ENCODE measurements at places on chromosomes 3 and 15. TPM values are rescaled to one million over a fixed set of nuclear protein-coding genes. Genes with fewer than 3 reads are reported as not detected.

ARL14 gene
- total RNA-seq: not detected

GRCh38 chr3:58027704-58028317, 19.6 kb downstream of the FLNB start:
- no peak for DNase-seq

DNA sequence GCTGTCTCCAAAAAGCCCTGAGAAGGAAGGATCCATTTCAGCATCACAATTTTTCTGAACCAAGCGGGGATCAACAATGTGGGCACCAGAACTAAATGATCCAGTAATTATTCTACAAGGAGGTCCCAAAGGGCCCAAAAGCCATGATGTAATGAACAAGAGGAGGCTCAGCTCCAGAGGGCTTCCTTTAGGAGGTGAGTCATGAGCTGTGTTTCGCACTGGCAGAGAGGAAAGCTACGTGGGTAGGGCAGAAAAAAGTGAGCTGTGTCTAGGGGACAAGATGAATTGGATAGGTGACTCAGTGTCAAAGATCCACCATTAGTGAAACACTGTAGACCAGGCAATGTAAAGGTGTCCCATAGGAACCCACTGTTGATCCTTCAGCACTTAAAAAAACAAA, 113.4 kb downstream of the RORA start:
- no peak for DNase-seq

CALML4 gene
- 8.3 TPM for total RNA-seq

DNA sequence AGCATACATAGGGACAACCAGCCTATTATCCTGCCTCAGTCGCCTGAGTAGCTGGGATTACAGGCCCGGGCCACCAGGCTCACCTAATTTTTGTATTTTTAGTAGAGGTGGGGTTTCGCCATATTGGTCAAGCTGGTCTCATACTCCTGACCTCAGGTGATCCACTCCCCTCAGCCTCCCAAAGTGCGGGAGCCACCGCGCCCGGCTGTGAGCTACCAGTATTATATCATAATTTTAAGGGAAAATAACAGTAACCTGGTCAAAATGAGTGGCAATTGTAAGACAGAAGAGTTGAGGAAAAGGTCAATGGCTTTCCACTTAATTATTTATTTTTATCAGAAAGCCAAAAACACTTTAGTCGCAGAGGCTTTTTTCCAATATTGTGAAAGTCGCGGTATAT, 652.6 kb upstream of the BCHE start:
- DNase-seq: no peak

CLRN1 gene
- total RNA-seq: not detected

GOLGA8S gene
- total RNA-seq: 1.4 TPM

DNA sequence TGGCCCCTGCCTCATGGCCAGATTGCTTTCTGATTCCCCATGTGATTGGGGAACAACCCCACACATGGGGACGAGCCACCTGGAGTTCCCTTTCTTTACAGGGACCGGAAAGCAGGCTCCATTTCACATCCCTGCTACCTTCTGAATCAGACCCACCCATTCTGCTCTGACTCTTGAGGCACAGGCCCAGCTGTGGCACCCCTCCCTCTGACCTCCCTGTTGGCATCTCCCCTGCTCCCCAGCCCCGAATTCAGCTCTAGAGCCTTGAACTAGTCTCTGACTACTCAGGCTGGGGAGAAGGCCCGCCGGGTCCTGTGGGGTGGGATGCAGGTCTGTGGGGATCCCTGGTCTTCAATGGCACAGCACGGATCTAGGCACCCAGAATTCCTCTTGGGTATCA, 12.1 kb downstream of the FAM3D start:
- no peak for DNase-seq

DNA sequence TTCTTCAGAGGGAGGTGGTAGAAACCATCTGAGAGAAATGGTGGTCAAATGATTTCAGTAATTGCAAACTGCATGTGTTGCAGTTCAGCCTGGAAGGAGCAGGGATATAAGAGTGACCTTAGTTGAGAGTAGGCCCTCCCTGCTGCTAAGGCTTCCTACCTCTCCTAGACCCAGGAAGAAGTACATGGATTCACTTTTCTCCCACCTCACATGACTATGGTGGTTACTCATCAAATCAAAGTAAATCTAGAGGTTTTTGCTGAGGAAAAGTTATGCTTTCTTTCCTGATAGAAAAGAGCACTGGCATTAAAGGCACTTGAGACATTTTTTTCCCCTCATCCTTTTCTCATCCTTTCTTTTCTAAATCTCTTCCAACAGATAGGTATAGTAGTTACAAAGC, 43.2 kb upstream of the LEKR1 start:
- DNase-seq: no peak

GRCh38 chr3:37229740-37230139, 55.4 kb upstream of the LRRFIP2 start:
- DNase-seq: no peak

DNA sequence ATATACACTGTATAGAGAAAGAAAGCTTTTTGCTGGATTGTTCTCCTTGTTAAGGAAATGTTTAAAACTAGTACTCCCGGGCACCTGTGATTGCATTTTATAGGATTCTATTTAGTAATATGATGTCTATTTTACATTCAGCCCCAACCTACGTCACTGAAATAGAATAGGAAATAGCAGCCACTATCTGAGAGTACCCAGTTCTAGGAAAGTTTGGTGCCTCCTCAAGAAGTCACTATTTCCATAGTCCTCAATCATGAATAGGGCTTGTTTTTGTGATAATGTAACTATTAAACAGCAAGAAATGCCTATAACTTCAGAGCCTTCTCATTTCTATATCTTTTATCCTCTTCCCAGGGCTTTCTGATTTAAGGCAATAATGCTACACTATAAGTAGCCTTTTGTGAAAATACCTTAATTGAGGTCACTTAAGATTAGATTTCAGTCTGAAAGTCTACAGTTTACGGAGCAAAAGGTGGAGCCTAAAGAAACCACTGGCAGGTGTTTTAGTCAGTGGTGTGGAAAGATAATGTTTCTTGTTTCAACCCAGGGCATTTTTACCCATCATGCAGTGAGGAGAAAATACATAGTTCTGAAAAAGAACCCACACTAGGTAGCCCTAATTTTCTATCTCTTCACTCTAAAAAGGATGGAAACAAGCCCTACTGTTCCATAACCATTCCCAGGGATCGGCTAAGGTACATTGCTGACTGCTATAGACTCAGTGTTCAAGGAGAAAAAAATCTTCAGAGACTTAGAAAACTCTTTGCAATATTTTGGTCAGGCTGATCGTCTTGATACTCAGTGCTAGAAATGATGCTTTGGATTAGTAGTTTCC, 38.7 kb downstream of the TIGIT start:
- no peak for DNase-seq

DNA sequence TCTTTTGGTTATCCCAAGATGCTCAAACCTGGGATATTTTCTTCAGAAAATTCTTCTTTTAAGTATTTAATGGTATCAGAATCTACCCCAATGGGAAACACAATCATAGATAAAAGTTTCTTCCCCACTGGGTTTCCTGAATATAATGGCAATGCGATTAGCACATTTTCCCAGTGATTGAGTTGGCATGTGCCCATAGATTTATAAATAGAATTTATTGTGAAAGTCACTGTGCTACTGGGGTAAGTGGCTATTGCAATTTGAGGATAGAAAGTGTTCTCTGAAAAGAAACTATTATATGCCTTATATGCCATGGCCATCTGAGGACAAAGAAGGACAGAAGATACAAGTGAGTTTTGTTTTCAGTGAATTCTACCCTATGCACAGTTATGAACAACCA, 99.0 kb upstream of the RBMS3 start:
- no peak for DNase-seq

DNA sequence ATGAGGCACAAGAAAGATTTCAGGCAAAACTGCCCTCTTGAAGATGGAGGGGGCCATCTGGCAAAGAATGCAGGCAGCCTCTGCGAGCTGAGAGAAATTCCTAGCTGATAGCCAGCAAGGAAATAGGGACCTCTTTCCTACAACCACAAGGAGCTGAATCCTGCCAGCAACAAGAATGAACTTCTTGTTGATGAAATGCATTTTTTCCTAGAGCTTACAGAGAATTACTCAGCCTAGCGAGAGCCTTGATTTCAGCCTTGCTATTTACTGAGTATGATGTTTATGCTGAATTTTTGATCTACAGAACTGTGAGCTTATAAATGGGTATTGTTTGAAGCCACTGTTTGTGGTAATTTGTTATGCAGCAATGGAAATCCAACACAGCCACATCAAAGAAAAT, 148.5 kb upstream of the NAALADL2 start:
- DNase-seq: no peak

DNA sequence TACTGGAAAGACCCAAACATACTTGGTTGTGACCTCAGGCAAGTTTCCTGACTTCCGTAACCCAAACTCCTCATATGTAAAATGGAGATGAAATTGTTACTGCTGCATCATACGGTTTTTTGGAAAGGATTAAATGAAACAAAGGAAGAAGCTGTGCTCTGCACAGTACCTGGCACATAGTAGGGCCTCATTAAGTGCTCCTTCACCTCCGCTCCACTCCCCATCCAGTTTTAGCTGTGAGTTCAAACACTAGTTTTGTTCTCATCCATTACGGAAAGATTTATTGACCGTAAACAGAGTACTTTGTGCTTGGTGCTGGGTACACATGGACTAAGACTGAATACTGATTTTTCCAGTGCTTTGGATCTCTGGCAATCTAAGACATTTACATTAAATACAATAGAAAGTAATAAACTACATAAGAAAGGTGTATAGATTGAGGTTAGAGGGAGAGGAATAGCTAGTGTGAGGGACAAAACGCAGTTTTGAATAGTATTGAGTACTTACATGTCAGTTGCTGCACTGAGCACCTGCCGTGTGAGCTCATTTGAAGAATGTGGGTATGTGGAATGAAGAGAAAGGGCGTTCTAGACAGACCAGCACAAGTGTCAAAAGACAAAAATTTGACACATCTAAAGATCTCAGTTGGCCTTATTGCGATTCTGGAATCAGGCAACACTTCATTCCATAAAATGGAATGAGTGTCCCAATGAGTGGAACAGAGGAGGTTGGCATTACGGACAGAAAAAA, 594 bp upstream of the ICE2 start:
- no peak for DNase-seq

DNA sequence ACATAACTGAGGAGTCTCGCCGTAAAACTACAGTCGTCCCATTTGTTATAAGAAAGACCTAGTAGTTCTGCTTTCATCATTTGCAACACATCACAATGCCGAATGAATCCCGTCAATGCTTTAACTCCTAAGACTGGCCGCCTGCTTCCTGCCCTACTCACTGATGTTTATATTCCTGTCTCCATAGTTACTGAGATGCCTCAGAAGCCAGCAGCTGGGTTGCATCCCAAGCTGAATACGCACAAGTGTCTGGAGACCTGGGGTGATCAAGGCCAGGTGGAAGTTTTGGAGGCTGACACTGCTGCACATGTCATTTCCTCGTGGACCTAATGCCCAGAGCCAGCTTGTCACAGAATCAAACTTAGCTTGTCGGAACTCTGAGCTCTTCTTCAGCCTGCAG, 95.2 kb upstream of the UBE2E1 start:
- no peak for DNase-seq

DNA sequence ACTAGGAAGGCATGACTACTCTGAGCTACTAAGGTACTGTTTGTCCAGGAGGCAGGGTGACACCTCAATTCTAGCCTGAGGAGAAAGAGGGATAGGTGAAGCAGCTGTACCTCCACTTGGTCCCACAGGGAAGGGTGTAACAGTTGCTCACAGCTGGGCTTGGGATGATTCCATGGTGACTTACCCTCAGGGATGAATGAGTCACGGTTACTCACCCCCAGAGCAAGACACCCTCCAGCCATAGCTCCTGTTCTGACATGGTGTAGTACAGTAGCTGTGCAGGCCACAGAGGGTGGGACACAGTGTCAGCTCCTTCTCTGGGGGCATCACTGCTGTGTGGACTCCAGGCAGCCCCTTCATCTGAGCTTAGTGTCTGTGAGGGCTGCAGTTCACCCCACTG, 868.6 kb upstream of the SEMA6D start:
- DNase-seq: no peak

- DNase-seq: no peak
Measured at GRCh38 chr3:172622916-172623700, 87.8 kb downstream of the NCEH1 start.

TLR9 gene
- total RNA-seq: 0.81 TPM

DNA sequence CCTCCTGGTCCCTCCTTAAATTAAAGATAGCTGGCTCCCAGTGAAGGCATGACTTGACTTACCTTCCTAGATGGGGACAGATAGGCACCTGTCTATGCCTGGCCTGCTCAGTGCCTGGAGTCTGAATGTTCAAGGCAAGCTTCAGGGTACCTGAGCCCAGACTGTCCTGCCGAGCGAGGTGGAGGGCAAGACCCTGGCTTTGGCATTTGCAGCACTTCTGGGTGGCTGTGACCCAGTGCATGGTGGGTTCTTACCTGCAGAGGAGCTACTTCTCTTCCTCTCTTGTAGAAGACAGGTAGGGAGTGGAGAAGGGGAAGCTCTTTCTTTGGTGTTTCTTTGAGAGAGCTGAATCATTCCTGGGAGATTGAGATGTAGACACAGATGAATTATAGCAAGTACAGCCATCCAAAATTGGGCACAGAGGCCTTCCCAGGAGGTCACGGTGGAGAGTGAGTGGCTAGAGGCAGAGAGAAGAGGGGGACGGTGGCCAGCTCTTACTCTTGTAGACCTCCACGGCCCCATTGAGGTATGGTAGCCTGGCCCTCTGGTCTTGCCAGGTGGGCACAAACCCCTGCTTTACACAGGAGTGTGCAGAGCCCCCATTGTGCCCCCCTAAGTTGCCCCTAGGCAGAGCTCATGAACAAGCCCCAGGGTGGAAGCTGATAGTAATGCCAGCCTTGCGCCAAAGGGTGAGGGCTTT, 402.5 kb upstream of the TPM1 start:
- no peak for DNase-seq

- DNase-seq: no peak
Measured at GRCh38 chr15:50810128-50810527, 44.6 kb upstream of the SPPL2A start.

DNA sequence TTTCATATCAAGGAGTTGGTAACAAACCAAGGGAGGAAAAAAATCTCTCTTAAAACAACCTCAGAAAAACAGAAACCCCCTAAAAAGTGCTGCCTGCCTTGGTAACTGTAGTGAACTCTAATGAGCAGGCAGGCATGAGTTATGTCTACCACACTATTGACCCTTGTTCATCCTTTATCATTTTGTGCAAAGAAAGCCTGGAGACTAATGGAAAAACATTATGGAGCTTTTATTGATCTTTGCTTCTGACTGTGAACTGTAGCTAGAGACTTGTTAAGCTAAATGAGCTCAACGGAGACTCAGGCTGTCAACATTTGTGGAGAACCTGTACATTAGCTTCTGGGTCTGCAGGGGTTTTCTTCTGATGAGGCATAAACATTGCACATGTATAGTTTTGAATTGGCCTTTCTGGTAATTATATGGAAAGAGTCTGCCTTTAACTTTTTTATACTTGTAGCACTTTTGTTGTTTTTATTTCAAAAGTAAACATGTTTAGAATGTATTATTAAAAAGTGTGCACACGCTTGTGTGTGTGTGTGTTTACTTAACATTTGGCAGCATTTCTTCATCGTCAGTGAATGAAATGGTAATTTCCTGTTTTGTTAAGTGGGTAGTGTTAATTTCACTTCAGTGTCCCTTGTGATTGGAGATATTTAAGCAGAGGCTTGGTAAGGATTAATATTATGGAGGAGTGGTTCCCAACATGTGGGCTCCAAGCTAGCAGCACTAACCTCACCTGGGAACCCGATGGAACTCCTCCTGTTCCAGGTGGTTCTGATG, 15.9 kb upstream of the SPTSSB start:
- DNase-seq: no peak
